Mesenchymal stem cell (in vitro differentiated cells and primary cell): ENCODE measurements at places on chromosomes 16 and 17.

DNA sequence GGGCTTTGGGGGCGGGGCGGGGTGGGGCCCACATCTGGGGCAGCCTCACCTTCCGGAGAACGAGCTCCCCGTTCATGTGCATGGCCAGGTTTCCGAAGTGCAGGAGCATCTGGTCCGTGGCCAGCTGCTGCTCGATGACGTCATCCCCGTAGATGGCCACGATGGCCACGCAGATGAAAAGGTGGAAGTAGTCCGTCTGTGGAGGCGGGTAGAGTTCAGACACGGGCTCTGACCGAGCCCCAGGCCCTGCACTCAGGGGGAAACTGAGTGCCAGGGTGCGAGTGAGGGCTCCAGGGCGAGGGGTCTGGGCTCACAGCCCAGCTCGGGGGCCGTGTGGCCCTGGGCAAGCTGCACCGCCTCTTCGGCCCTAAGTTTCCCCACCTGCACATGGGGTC lies 93.7 kb downstream of the TBC1D16 start:
- H3K27me3 ChIP-seq: no peaks in the 10 kb centered on the region
- H3K27ac ChIP-seq: no peak overlapping the region
- DNase-seq: no peak
- no peak overlapping the region for H3K4me3 ChIP-seq
- peaks cover 2% of the 10 kb centered on the region for H3K4me1 ChIP-seq

GRCh38 chr17:1083451-1084187 lies 86.7 kb downstream of the TIMM22 start:
- no peaks in the 10 kb centered on the region for H3K27me3 ChIP-seq
- no peak overlapping the region for H3K4me3 ChIP-seq
- peak; percentile 15 for DNase-seq
- no peak overlapping the region for H3K27ac ChIP-seq
- peaks cover 42% of the 10 kb centered on the region for H3K4me1 ChIP-seq
- peaks cover 67% of the 10 kb centered on the region for H3K36me3 ChIP-seq

GRCh38 chr16:8660841-8661301 lies 13.5 kb upstream of the ABAT start:
- H3K27me3 ChIP-seq: no peaks in the 10 kb centered on the region
- no peaks in the 10 kb centered on the region for H3K36me3 ChIP-seq
- peak; percentile 62 for DNase-seq
- H3K4me1 ChIP-seq: peaks cover 2% of the 10 kb centered on the region
- no peak overlapping the region for H3K27ac ChIP-seq
- no peak overlapping the region for H3K4me3 ChIP-seq

DNA sequence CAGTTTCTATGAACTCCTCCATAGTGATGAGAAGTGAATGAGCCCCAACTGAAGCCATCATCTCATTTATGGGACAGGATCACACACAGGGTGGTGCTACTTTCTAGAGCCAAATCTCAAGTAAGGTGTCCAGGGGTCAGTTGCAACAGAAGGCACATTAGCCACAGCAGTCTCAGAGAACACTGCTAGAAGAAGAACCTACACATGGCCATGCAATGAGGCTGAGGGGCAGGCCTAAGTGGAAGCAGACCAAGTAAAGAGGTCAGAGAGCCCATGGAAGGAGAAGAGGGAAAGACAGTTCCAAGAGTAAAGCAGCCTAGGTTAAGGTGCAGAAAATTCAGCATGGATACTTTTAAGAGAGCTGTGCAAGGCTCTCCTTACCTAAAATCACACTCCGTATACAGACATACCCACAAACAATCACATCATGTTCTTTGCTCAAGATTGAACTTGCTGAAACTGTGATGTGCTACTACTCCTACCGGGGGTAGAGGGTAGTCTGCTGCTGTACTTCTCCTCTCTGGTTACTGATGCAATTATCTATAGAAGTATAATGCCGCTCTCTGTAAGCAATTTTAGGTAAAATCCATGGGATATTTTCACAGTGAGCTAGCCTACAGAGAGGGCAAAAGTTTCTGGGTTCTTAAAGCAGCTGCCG lies 1.7 kb downstream of the ABCA8 start:
- H3K4me3 ChIP-seq: no peak overlapping the region
- no peak overlapping the region for H3K27ac ChIP-seq
- no peaks in the 10 kb centered on the region for H3K36me3 ChIP-seq
- no peaks in the 10 kb centered on the region for H3K4me1 ChIP-seq
- DNase-seq: no peak
- no peaks in the 10 kb centered on the region for H3K27me3 ChIP-seq

DNA sequence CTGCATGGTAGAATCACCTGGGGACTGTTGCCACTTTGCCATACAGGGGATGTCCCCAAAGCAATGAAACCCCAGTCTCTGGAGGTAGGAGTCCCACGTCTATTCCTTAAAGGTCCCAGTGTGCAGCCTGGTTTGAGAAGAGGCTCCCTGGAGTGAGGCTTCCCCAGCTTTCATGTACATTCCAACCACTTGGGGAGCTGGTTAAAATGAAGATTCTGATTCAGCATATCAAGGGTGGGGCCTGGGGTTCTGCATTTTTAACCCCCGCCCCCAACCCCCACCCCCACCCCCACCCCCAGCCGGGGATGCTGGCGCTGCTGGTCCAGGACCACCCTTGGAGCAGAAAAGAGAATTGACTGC lies 241.2 kb downstream of the FOXL1 start:
- peaks cover 9% of the 10 kb centered on the region for H3K27me3 ChIP-seq
- no peak for DNase-seq
- no peaks in the 10 kb centered on the region for H3K36me3 ChIP-seq
- H3K27ac ChIP-seq: no peak overlapping the region

DNA sequence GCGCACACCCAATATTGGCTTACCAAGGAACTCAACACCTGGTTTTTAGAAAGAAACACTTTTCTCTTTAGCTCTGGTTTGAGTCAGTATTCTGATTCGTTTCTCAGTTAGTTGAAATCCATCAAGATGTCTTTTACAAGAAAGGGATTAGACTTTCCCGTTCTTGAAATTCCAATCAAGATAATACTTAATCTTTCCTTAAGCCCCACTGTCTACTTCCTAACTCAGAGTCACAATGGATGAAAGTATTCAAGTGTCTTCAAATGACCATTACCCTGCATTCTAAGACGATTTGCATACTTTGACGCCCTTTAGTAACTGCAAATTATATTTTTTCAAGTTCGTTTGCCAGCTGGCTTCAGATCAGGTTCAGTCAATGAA lies 189.8 kb downstream of the USP22 start:
- peaks cover 22% of the 10 kb centered on the region for H3K27me3 ChIP-seq
- no peaks in the 10 kb centered on the region for H3K36me3 ChIP-seq
- peaks cover 9% of the 10 kb centered on the region for H3K4me1 ChIP-seq
- no peak for DNase-seq
- no peak overlapping the region for H3K27ac ChIP-seq
- H3K4me3 ChIP-seq: peak overlapping the region; percentile 75

DNA sequence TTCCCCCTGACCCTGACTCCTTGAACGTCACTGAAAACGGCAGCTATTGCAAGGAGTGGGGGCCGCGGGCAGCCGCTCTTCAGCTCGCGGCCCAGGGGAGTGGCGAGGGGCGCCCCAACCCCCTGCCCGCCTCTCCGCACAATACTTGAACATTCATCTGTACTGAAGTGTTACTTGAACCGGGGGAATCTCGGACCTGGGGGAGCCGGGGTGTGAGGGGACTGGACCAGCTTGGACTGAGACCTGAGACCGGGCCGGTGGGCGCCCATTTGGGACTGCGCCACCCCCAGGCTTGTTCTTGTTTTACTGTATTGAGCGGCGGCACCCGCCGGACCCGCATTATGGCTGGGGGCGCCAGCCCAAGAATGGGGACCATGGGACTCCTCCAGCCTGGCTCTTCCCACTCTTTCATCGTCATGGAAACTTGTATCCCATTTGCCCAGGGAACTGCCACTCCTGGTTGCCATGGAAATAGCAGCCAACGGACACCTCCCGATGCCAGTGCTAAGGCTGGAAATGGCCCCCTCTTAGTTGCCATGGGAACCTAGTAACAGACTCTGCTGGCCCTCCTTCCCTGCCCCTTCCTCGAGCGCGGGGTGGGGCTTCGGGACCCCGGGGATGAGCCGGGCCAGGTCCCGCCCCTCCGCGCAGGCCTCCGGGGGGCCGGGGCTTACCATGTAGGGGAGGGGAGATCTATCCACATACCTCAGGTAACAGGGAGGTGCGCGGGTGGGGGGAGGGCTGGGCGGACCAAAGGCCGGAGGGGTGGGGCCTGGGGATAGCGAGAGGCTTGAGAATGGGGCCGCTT lies 805 bp upstream of the ORAI3 start:
- peak; percentile 100 for DNase-seq
- H3K4me3 ChIP-seq: peak overlapping the region; percentile 82
- peaks cover 22% of the 10 kb centered on the region for H3K4me1 ChIP-seq
- no peaks in the 10 kb centered on the region for H3K27me3 ChIP-seq

GRCh38 chr17:77281122-77281903 lies 140.5 kb downstream of the SEC14L1 start:
- H3K4me3 ChIP-seq: peak overlapping the region; percentile 73
- no peaks in the 10 kb centered on the region for H3K36me3 ChIP-seq
- peaks cover 40% of the 10 kb centered on the region for H3K4me1 ChIP-seq
- no peaks in the 10 kb centered on the region for H3K27me3 ChIP-seq
- peak; percentile 53 for DNase-seq

GRCh38 chr17:77200711-77201110 lies 59.9 kb downstream of the SEC14L1 start:
- peaks cover 73% of the 10 kb centered on the region for H3K36me3 ChIP-seq
- no peak overlapping the region for H3K27ac ChIP-seq
- no peaks in the 10 kb centered on the region for H3K27me3 ChIP-seq
- peaks cover 3% of the 10 kb centered on the region for H3K4me1 ChIP-seq
- DNase-seq: no peak

DNA sequence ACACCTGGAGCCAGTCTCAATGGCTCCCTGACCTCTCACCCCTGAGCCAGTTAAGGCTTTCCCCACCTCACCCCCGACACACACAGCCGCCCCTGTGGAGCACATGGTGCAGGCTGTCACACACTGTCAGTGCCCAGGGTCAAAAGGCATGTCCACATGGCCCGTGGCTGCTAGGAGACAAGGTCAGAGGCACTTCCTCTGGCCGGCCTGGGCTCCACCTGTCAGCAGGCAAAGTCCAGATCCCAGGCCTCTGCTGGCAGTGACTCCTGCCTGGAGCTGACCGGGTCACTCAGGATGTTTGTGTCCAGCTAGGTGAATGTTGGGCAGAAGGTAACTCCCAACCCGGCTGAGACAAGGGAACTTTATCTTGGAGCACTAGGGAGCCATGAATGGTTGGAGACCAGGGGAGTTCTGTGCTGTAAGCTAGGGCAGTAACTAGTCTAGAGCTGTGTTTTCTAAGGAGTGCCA lies 6.0 kb downstream of the SREBF1 start:
- H3K4me3 ChIP-seq: no peak overlapping the region
- peaks cover 32% of the 10 kb centered on the region for H3K36me3 ChIP-seq
- peaks cover 27% of the 10 kb centered on the region for H3K4me1 ChIP-seq
- no peak for DNase-seq
- no peaks in the 10 kb centered on the region for H3K27me3 ChIP-seq
- H3K27ac ChIP-seq: no peak overlapping the region

GRCh38 chr17:6666077-6666521 lies 14.5 kb downstream of the C17orf100 start:
- DNase-seq: peak; percentile 80
- no peaks in the 10 kb centered on the region for H3K36me3 ChIP-seq
- H3K27ac ChIP-seq: no peak overlapping the region
- H3K4me1 ChIP-seq: peaks cover 3% of the 10 kb centered on the region
